K562 (cell line): ENCODE measurements at places on chromosomes 4 and X.

DNA sequence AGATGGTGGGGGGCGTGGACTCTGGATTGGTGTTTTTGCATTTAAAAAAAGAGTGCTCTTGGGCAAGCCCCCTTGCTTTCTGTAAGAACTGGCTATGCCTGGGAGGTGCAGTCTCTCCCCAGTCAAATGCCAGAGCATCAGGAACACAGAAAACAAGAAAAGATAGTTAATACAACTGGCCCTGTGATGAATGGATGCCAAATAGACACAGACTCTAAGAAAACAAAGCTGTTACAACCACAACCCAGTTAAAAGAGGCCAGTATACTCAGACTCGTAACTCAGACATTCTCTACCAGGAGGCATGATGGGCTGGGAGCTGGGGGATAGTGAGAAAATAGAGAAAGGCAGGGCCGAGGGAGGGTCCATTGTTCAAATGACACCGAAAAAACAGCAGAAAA, 32.5 kb upstream of the C1QTNF7 start:
- DNase-seq = no peak

- DNase-seq = no peak
Measured at GRCh38 chr4:8276358-8277240, 7.0 kb downstream of the HTRA3 start.

- no peak for DNase-seq
Measured at GRCh38 chrX:97268182-97268680, 384.5 kb downstream of the RPA4 start.

- no peak for DNase-seq
Measured at GRCh38 chr4:69760455-69760854, at the start of gene SULT1B1. Gene SULT1B1 (minus strand): TSS chr4:69760620. CDS start chr4:69755217, 5,403 bp downstream.

DNA sequence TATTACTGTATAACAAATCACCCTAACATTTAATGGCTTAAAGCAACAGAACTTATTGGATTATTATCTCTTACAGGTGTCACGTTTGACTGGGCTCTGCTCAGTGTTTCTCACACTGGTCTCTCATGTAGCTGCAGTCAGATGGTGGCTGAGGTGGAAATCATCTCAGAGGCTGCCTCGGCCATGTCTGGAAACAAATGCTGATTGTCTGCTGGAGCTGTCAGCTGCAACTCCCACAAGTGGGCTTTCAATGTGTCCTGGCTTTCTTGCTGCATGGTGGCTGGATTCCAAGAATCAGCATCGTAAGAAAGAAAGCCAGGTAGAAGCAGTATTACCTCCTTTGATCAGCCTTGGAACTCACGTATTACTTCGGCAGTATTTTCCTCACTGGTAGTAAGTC, 277.6 kb downstream of the SPANXN1 start:
- no peak for DNase-seq
